ENCODE measurements at places on chromosomes 1 and 21. TPM values are rescaled to one million over a fixed set of nuclear protein-coding genes. Genes with fewer than 3 reads are reported as not detected.

RCC2 gene
- polyA plus RNA-seq: 62.9 TPM

MAP10 gene
- 2.0 TPM for polyA plus RNA-seq

CHODL gene
- 0.82 TPM for polyA plus RNA-seq

CCDC185 gene
- polyA plus RNA-seq: not detected

DNA sequence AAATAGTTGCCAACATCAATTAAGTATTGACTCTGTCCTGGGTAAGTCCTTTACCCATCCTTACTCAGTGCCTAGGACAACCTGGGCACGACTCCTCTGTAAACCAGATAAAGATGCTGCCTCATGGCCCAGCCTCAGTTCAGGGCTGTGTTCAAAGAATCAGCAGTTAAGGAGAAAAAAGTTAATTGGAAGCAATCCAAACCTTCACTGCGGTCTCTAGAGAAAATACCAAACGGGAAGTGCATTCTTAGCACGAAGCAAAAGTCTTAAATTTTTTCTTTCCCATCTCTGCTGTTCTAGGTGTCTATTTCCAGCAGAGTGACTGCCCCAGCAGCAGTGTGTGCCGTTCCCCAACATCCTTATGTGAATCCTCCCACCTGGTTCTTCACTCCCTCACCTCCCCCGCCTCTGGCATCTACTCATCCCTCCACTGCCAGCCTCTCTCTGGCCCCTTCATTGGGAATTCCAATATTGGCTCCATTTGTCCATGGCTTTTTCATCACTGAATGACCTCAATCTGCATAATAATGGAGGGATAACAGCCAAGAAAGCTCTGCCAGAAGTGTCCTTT lies 23.2 kb downstream of the KANK4 start:
- DNase-seq: no peak

GRCh38 chr1:224762701-224763100 lies 146.6 kb downstream of the CNIH3 start:
- no peak for DNase-seq

DNA sequence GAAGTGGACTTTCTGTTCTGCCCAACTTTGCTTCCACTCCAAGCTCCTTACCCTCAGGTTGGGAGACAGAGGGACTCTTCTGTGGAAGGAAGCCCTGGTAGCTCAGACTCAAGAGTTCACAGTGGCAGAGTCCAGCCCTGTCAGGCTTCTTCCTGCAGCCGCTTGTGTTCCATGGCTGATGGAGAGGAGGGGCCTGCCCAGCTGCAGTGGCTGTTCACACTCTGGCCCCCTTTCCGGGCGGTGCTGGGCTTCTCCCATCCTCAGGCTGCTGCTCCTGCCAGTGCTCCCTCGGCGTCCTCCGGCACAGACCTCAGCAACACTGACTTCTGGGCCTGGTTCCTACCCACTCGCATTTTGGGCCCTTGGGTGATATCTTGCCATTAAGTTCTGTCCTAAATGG lies 4.0 kb downstream of the KRTAP10-1 start:
- DNase-seq: no peak

- no peak for DNase-seq
These were observed 255.9 kb downstream of the FAF1 start for GRCh38 chr1:50704126-50704525.

GRCh38 chr1:158509471-158510156 lies 37.6 kb downstream of the OR10R2 start:
- no peak for DNase-seq

GRCh38 chr1:111878649-111879048 lies 110.8 kb downstream of the KCND3 start:
- DNase-seq: no peak

DNA sequence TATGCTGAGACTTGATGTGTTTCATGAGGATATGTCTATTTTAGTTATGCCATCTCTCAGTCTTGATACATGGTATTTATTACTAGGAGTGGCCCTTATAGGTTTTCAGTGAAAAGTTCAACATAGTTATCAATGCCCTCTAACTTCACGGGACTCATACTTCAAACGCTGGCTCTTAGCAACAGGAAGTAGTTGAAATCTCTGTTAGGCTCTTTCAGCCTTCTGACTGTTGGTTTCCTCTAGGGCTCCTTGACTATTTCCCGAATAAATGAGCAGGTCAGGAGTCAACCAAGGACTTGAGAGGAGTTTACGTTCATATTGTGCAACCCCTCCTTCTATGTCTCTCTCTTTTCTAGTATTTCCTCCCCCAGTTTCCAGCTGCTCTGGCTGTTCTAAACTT lies 141.8 kb downstream of the RGS7 start:
- no peak for DNase-seq

DNA sequence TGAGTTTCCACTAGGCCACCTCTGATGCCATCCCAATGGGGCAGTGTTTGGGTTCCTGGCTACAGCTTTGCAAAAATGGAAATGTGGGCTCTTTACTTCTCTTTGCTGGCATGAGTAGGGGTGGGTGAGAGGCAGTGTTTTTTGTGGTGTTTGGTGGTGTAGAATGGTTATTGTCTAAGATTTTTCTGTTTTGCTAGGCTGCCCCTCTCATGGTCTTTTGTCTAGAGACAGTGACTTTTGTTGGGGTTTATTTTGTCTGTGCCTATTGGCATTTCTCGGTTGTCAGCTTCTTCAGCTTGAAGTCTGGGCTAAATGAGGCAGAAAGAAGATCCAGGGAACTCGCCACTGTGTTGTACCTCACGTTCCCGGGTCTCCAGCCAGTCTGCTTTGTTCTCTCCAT lies 112.1 kb downstream of the CENPF start:
- no peak for DNase-seq

GRCh38 chr21:31078796-31079195 lies 40.5 kb upstream of the KRTAP19-8 start:
- DNase-seq: no peak

DNA sequence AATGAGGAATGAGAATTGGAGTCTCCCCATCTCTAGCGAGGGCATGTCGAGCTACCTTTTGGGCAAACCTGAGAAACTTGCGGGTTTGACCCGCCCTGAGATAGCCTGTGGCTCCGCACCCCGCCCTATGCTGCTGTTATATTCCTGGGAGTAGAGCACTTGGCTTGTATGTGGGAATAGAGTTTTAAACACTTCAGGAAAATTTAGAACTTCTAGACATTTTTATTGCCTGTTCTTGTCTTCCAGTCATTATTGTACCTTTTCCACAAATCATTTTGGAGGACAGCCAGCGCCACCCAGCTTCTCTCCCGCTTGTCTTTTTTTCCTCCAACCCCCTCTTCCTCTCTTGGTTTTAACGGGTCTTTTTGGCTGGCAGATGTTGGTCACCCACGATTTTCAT lies 738 bp downstream of the GNPAT start:
- no peak for DNase-seq

DNA sequence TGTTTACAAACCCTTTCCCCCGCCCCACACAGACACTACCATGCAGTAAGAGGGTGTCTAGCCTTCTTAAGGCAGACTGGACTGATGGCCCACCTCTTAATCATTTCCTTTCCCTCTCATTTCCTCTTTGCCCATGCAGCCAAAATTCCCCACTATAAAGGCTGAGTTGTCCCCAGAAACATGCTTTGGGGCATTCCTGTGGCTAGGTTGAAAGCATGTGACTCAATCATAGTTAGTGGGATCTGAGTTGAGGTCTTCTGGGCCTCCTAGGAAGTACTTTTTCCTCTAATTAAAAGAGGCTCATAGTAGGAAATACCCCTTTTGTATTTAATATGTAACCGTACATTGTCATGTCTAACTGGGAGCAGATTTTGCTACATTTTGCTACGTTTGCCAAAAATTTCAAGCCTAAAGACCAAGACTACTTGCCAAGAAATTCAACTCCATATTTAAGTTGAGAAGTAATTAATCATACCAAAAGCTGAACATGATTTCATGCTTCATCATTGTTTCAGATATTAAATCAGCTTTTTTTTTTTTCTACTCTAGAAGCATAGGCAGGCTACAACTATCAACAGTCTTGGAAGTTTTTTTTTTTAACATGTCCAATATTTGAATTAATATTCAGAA lies 174.7 kb downstream of the ADGRL4 start:
- no peak for DNase-seq

DNA sequence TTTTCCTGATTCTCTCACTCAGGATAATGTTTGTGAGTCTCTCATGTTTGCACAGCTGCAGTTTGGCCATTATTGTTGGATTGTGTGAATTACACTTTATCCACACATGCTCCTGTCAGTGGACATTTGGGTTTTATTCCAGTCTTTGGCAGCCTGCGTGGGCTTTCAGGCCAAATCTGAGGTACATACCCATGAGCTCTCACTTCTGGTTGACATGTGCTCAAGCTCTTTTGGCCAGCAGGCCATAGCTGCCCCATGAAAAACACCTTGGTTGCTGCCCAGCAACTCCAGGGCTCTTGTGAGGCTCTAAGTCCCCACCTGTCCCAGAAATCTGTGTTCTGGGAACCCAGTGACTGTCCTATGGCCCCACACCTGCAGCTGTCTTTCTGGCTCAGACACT lies 124.5 kb upstream of the GALNT2 start:
- no peak for DNase-seq

DNA sequence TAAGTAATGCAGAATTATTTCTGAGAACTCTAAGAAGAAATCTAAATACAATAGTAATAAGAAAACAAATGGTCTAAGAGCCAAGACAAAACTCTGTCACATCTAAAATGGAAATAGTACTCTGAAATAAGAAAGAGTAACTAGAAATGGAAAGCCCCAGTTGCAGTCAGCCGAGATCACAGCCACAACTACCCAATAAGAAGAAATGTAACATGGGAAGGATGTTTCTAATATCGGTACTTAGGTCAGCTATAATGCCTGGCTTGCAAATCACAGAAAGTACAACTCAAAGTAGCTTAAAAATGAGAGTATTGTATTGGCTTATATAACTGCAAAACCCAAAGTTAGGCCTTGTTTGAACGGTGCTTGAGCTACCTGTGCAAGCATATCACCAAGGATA lies 58.6 kb upstream of the USP25 start:
- DNase-seq: no peak

DNA sequence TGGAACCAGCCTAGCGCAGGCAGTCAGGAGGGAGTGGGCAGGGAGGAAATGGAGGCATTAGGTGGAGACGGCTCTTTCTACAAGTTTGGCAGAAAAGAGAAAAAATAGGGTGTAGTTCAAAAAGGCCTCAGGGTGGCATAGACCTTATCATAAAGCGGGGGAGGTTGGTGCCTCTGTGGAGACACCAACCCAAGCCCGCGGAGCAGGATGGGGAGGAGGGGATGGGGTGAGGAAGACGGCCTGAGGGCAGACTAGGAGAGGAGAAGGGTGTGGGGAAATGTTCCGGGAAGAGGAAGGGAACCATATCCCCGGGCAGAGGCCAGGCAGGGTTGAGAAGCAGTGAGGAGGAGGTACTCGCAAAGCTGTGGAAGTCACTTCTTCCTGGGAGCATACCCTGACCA lies 17.4 kb upstream of the SHE start:
- DNase-seq: no peak

DNA sequence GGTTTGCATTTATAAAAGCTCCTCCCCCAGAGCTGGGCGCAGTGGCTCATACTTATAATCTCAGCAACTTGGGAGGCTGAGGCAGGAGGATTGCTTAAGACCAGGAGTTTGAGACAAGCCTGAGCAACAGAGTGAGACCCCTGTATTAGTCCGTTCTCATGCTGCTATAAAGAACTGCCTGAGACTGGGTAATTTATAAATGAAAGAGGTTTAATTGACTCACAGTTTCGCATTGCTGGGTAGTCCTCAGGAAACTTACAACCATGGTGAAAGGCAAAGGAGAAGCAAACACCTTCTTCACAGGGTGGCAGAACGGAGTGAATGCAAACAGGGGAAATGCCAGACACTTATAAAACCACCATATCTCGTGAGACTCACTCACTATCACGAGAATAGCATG lies 52.5 kb downstream of the ZNF684 start:
- DNase-seq: no peak

DNA sequence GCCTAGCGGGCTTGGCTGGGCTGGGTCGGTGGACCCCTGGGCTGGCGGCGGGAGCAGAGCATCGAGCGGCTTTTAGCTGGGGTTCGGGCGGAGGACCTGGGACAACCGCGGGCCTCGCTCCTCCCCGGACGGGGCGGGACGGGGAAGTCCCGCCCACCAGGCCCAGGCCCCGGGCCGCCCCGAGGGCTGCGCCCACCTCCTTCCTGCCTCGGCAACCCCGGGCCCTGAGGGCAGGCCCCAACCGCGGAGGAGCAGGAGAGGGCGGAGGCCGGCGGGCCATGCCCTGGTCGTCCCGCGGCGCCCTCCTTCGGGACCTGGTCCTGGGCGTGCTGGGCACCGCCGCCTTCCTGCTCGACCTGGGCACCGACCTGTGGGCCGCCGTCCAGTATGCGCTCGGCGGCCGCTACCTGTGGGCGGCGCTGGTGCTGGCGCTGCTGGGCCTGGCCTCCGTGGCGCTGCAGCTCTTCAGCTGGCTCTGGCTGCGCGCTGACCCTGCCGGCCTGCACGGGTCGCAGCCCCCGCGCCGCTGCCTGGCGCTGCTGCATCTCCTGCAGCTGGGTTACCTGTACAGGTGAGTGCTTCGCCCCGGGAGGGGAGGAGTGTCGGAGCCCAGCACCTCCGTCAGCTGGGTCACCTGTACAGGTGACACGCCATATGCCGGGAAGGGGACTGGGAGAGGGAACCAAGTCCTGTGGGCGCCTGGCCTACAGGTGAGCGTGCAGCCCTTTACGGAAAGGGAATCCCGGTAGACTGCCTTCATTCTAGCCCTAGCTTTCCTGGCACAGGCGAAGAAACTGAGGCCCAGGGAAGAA lies at the start of gene XKR8:
TSS of gene XKR8 (plus strand) at position 182 of the 812 bp plus-strand sequence. CDS start at position 279, 97 bp downstream.
- peak; percentile 87 for DNase-seq

- DNase-seq: no peak
These were observed 9.5 kb upstream of the CSF1 start for GRCh38 chr1:109901141-109901523.

DNA sequence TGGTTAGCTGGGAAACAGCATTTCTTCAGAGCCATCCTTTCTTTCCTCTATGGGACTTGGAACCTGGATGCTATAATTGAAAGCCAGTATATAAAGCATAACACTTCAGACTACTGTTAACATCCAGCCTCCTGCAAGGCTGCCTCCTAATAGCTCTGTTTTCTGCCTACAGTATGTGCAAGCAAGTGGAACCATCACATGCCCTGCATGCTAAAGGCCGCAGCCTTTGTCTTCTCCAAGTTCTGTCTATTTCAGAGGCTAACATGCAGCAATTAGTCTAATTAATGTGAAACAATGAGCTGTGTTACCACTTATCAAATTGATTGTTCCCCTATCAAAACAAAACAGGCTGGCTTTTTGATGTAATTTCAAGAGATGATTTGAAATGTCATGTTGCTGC lies 82.7 kb upstream of the ESRRG start:
- no peak for DNase-seq

All from sigmoid colon (tissue), 7 donors.